ENCODE measurements at places on chromosomes 6 and 20.

DNA sequence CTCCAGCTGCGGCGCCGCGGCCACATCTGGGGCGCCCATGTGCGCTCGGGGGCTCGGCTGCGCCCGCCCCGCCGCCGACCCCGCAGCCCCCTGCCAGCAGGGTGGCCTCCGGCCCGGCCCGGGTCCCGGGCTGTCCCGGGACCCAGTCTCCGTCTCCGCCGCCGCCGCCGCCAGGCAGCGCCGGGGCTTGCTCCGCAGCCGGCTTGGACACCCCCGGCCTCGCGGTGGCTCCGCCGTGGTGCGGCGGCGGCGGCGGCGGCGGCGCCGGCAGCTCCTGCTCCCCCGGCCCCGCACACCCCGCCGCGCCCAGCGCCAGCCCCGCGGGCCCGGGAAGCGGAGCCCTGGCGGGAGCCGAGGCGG lies 219 bp downstream of the ISM1 start:
- no peak for DNase-seq

- no peak for DNase-seq
Measured at GRCh38 chr6:126173265-126173664, 166.7 kb upstream of the CENPW start.

GRCh38 chr20:17417225-17417624 lies 114.0 kb downstream of the BFSP1 start:
- no peak for DNase-seq

GRCh38 chr20:49775229-49775693 lies 37.4 kb upstream of the SLC9A8 start:
- DNase-seq = no peak

DNA sequence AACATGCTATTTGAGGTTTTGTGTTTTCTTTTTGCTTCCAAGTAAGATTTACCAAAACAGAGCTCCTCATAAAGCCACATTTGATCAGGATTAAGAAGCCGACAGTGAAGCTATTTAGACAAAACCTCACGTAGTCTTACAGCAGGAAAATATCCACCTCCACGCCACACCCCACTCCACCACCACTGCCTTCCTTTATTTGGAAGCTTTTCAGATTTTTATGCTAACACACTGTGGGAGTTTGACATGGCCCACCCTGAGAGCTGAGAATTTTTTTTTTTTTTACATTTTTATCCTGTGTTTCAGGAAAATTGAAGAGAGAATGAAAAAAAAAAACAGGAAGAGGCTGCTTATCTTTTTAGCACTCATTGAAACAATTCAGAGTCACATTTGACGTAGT lies 104.8 kb upstream of the MC3R start:
- DNase-seq = no peak

DNA sequence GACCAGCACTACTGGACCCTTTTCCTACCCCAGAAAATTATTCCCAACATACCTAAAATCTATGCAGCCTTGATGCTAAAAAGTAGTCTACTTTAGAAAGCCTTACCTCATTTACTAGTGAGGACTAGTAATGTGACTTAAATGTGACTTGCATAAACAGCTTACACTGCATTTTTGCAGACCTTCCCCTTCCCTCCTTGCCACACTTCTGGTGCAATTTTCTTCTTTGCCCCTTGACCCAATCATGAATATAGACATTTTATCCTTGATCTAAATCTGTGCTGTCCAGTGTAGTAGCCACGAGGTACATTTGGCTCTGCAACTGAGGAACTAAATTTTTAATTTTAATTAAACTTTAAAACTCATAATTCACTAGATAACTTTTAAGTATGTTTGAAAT lies 7.0 kb upstream of the ZKSCAN8 start:
- DNase-seq = no peak

- no peak for DNase-seq
Measured at GRCh38 chr6:26053992-26054780, 33.0 kb upstream of the HFE start.

DNA sequence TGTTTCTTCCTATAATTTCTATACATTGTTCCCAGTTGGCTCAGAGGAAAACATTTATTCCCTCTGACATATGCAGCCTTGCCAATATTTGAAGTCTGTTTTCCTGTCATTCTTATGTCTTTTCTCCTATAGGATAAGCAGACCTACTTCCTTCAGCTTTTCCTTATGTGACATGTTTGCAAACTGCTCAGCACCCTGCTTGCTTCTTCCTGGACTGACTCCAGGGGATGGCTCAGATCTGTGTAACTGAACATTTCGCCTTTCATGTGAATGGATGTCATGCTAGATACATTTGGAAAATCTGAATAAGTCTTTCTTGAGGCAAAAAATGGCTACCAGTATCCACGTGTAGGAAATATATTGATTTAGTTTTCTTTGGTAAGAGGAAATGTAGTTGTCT lies 113.2 kb downstream of the CARMIL1 start:
- no peak for DNase-seq

DNA sequence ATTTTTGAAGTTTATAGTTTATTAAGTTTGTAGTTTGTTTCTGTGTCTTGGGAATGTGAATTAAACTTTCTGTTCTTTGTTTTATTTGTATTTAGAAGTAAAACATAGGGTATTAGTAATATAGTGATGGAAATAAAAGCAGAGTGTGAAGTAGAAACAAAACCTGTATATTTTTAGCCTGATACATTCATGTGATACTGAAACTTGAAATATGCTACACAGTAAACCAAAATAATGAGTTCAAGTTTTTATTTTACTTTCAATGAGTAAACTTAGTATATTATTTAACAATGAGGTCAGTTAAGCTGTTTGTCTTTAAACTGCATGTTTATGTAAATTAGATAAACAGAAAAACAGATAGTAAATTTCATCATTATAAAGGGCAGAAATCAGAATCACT lies 1592.6 kb downstream of the GRIK2 start:
- DNase-seq = no peak

DNA sequence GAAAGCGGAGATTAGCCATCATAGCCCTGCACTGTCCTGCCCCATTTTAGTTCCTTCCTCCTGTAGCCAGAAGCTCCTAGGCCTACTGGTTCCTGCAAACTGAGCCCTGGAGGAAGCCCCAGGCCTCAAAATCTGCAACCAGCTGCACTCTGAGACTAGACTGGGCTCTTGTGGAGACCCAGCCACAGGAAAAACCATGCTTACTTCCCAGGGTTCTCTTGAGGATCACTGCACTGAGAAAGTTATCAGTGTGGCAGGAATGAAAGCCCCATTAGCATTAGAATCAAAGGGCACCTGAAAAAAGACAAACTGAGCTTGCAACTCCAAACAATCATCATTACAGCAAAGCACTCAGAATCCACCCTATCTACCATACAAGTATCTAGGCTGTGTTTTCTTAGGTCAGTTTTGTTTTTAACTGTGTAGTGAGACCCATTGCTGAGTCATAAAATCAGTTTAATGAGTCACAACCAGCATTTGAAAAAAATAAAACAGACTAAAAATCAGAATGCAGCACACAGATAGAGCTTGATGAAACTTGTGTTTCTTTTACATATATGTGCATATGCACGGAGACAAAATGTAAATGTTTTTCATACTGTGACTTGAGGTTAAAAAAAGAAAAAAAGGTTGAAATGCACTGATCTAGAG lies 91.0 kb downstream of the UNC5CL start:
- no peak for DNase-seq

- no peak for DNase-seq
Measured at GRCh38 chr6:10441004-10441654, 26.3 kb upstream of the TFAP2A start.

GRCh38 chr20:37537505-37537904 lies 9.8 kb upstream of the BLCAP start:
- no peak for DNase-seq

GRCh38 chr6:7461416-7461815 lies 71.8 kb downstream of the RIOK1 start:
- no peak for DNase-seq

DNA sequence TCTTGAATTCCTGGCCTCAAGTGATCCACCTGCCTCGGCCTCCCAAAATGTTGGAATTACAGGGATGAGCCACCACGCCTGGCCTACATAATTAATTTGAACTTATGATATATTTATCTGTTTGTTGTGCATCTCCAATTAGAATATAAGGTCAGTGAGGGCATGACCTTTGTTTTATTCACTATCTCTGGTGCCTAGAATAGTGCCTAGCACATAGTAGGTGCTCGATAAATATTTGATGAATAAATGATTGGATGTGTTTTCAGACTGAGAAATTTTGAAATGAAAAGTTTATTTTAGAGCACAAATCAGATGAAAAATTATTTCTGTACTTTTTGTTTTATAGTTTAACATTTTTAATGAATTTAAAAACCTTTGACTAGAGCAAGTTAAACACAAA lies 19.4 kb upstream of the VEGFA start:
- no peak for DNase-seq

GRCh38 chr20:3550837-3551236 lies 80.0 kb downstream of the ATRN start:
- DNase-seq = no peak

DNA sequence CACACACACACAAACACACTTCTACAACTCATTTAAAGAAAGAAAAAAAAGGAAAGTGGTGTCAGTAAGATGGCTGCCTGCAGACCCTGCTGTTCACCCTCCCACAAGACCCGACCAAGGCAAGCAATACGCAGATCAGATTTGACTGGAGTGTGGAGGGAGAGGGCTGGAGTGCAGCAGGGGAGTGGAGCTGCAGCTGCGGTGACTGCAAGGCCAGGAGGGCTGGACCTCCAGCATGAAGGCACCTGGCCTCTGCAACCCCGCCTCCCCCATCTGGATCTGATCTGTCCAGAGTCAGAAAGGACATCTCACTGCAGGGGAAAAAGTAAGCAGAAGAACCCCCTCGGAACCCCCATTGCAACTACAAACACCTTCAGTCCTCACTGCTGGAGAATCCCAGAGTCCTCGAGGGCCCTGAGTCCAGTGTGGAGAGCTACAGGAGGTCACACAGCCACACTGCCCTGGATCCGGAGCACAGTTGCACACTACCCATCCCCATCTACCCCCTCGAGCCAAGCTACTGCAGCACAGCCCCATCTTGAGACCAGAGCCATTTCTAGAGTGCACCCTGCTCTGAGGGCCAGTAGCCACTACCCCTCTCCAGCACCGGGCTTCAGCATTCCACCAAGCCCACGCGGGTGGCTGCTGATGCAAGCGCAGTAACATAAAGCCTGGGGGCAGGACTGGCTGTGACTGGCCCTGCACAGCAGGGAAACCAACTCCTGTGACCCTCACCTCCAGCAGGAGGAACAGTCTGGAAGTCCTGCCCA lies 41.9 kb upstream of the SRSF6 start:
- DNase-seq = no peak

DNA sequence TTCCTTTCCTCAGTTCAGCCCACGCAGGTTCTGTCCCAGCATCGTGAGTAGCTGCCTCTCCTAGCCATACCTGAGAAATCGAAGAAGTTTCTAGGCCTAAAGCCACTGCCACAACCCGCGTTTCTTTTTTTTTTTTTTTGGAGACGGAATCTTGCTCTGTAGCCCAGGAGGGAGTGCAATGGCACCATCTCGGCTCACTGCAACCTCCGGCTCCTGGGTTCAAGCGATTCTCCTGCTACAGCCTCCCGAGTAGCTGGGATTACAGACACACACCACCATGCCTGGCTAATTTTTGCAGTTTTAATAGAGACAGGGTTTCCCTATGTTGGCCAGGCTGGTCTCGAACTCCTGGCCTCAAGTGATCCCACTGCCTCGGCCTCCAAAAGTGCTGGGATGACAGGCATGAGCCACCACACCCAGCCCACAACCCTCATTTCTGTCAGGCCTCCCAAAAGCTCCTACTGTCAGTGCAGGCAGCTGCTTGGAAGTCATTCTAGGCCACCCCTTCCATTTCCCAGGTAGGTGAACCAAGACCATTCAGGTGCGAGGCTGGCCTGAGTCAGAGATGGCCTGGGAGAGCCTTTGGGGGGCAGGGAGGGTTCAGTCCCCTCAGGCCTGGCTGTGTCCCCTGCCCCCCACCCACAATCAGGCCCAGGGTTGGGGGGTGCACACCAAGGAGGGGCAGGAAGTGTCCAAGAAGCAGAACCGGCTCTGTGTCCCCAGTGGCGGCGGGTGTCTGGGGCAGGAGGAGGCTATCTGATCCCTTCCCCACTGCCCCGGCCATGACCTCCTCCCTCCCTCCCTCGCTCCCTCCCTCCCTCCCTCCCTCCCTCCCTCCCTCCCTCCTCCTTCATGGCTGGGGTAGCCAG lies 47.2 kb downstream of the NOL4L start:
- DNase-seq = no peak

- no peak for DNase-seq
Measured at GRCh38 chr6:159533016-159533415, 160.0 kb downstream of the SOD2 start.

DNA sequence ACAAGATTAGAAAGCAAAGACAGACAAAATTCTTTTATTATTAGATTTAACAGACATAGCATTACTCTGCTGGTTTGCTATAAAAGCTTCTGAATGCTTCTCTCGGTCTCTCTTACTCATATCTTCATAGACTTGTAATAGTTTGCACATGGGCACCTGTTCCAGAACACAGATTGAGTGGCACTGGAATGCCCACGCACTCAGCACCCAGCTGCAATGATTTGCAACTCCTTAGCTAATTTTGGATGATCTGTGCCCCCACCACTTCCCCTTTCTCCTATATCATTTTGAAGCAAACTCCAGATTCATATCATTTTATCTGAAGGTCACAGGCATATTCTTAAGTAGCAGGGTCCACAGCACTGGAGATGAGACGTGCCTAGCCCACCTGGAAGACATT lies 148.8 kb downstream of the CFAP61 start:
- DNase-seq = no peak

DNA sequence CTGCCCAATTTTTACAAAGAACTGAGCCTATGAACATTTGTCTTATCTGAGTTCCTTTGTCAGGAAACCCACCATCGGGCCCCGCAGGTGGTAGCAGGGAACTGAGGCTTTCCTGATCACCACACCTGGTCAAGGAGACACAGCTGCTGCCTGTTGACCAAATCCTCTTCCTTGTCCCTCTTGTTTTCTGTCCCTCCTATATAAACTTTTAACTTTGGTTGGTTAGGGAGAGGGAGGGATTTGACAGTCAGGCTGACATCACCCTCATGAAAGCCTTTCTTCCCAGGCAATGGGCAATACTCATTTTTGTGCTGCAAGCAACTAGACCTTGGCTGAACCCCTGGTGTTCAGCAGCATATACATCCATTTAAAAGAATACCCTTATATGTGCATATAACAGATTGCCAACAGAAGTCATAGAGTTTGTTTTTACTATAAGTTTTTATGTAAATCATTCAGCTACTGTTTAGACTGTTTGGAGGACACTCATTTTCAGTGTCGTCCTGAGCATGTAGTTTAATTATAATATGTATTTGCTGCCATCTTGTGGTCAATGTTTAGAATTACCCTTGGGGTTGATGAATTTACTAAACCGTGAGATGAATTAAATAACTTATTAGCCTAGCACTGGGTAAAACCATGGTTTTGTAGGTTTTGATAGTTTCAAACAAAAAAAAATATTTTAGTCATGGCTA lies 17.0 kb downstream of the CRISP1 start:
- DNase-seq = no peak

- no peak for DNase-seq
Measured at GRCh38 chr20:62658593-62659178, 16.4 kb downstream of the SLCO4A1 start.

GRCh38 chr6:141906569-141907080 lies 226.1 kb upstream of the GJE1 start:
- DNase-seq = no peak

All from amygdala (tissue), 56 donors.